ENCODE measurements at places on chromosomes 12 and 14. TPM values are rescaled to one million over a fixed set of nuclear protein-coding genes. Genes with fewer than 3 reads are reported as not detected.

- peak; percentile 98 for DNase-seq
Measured at GRCh38 chr12:54229624-54230212, 40.9 kb upstream of the SMUG1 start.

GRCh38 chr12:64099397-64099796 is 122.7 kb downstream of the KICS2 start:
- peak; percentile 12 for DNase-seq

DNA sequence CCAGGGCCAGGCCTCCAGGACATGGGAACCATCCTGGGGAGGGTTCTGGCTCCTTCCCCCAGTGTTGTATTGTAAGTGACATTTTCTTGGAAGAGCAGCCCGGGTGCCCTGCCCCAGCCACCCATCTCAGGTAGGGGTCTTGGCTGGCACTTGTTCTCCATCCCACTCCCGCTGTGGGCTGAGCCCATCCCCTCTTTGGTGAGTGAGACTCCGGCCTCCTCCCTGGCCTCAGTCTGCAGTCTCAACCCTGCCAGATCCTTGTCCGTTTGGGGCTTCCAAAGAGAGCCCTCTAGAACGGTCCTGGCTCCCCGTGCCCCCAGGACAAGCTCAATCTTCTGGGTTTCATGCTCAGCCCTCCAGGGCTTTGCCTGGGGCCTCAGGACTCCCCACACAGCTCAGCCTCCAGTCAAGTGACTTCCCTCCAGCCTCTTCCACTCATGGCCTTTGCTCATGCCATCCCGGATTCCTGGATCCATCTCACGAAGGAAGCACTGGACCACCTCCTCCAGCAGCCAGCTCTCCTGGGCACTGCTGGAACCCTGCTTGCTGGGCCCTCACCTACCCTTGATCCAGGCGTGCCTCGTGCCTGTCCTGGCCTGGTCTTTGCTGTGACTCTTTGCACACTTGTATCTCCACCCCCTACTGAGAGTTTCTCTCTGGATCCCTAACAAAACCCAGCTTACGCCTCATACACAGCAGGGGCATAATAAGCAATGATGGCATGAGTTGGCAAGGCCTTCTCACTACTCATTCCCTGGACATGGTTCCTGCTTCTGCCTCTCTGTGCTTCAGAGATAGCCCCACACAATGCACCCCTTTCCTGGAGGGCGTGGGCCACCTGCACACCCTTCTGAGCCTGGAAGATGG is 297.4 kb upstream of the RTL1 start:
- no peak for DNase-seq

GRCh38 chr12:104490186-104490585 is 33.4 kb downstream of the CHST11 start:
- peak; percentile 18 for DNase-seq

DNA sequence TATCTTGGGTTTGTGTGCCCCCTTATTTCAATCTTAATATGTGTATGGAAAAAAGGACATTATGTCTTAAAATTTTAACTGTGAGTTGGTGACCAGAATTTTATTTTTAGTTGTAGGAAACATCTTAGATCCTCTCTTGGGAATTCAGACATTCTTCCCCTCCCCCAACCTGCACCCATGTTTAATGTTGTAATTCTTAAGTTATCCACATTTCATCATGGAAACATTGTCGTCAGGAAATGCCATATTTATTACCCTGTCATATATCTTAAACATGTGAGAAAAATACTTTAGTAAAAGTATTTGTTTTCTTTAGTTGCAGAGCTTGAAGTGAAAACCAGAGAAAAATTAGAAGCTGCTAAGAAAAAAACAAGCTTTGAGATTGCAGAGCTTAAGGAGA is 30.3 kb downstream of the YEATS4 start:
- DNase-seq = no peak

GRCh38 chr12:125907351-125907750 is 842.1 kb downstream of the AACS start:
- no peak for DNase-seq

DNA sequence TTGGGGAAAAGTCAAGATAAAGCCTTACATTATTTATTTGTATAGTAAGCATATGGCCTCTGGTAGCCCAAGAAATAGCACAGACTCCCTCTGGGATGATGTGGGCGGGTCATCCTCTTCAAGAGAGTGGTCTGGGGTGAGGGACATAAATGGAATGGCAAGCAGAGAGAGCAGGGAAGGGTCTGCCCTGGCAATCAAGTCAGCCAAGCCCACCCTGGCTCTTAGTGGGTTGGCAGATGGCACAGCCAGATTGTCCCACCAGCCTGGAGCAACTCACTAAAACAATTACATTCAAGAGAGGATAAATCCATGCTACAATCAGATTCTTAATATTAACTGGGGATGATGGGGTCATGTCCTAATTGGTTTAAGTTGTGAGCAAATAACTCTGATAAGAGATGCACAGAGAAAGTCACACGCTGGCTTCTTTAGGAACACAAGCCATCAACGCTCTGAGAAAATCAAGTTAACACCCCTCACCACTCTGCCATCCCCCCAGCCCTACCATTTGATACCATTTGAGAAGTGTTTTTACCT is 2.8 kb upstream of the PELI2 start:
- no peak for DNase-seq

- DNase-seq = no peak
Measured at GRCh38 chr12:16492820-16493797, 112.9 kb downstream of the LMO3 start.

- peak; percentile 46 for DNase-seq
Measured at GRCh38 chr12:31959701-31960391, 631 bp downstream of the RESF1 start.

DNA sequence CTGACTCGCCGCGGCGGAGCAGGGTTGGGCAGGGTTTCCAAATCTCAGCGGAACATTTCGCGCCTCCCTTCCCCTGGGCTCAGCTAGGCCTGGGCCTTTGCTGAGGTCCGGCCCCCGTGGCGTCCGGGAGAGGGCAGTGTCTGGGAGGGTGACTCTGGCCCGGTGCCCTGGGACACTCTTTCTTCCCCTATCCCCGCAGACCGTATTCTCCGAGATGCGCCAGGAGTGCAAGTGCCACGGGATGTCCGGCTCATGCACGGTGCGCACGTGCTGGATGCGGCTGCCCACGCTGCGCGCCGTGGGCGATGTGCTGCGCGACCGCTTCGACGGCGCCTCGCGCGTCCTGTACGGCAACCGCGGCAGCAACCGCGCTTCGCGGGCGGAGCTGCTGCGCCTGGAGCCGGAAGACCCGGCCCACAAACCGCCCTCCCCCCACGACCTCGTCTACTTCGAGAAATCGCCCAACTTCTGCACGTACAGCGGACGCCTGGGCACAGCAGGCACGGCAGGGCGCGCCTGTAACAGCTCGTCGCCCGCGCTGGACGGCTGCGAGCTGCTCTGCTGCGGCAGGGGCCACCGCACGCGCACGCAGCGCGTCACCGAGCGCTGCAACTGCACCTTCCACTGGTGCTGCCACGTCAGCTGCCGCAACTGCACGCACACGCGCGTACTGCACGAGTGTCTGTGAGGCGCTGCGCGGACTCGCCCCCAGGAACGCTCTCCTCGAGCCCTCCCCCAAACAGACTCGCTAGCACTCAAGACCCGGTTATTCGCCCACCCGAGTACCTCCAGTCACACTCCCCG is 3.0 kb downstream of the WNT1 start:
- DNase-seq = no peak

DNA sequence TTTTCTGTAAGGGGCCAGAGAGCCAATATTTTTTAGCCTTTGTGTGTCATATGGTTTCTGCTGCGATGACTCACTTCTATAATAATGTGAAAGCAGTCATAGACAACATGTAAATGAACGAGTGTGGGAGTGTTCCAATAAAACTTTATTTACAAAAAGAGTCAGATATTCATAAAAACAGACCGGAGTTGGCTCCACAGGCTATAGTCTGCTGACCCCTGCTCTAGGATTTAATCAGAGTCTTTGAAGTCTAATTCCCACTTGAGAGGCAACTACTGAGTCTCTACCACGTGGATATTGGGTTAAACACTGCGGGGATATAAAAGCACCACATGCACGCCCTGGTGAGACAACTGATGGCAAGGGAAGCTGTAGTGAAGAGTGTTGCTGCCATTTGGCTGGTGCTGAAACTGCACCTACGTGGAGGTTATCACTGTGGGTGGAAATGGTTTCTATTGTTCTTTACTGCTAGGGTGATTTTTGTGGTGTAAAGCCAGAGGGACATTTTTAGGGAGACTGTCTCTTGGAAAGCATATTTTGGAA is 3.6 kb upstream of the NINJ2 start:
- peak; percentile 68 for DNase-seq

GRCh38 chr14:94366146-94366915 is 22.1 kb downstream of the SERPINA1 start:
- no peak for DNase-seq

DNA sequence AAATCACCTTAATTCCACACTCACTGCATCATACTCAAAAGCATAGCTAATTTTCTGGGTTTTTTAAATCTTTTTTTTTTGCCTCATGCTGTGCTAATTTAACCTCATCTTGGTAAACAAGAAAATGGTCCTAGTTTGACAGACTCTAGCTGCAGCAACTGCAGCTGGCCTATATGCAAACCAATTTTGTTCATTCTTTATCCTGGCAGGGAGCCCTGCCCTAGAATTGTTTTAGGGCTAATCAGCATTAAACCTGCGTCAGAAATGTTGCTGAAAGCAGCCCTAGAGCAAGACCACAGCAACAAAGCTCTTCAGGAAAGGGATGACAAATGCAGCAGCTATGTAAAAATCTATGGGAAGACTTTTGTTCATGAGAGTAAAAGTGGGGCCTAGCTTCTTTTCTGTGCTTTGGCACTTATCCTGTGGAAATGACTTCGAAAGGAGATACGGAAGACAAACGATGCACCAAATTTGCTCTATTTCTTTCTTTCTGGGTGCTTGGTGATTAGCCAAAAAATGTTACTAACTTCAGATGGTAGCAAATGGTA is 72.2 kb downstream of the DENND5B start:
- peak; percentile 98 for DNase-seq

GRCh38 chr14:104598039-104598909 is 6.3 kb downstream of the TMEM179 start:
- DNase-seq = no peak

- peak; percentile 43 for DNase-seq
Measured at GRCh38 chr12:30719060-30719459, 23.4 kb upstream of the IPO8 start.

DNA sequence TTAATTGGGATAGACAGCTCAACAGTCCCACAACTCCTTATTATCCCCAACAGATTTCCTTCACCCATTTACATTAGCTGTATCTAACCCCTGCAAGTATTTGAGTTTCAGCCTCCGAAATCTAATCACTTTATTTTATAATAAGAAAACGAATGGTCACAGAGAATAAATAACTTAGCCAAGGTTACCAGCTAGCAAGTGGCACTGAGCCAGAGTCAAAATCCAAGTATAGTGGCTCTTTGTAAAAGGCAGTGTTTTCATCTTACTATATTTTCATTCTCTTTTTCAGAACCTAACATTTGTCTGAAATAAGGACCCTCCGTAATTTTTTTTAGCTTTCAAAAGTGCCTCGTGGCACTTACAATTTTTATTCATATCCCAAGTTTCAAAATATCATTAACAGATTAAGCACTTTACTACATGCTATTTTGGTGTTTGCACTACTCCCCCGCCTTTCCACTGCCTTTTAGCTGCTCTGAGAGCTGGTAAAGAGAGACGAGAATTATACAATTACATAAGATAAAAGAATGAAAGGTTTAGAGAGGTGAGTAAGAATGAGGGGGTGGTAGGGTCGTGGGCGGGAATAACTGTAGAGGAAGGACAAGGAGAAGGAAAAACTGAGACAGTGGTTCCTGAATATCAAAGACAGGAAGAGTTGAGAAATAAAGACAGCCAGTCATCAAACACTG is 3.7 kb upstream of the USP15 start:
- DNase-seq = peak; percentile 78

DNA sequence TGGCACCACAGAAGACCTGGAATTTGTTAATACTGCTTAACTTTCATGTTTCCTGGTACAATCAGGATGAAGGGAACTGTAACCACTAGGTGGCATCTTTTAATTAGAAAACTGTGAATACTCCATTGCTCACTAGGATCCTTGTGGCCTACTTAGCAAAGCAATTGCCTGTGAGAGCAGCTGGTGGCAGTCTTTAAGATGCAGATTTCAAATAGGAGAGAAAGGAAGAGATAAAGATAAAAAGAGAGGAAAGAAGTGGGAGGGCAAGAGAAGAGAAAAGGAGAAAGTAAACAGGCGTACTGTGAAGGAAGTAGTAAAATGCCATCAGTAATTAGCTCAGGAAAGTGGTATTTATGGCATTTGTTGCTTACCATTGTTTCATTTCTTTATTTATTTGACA is 114.5 kb downstream of the RAD51B start:
- peak; percentile 78 for DNase-seq

DNA sequence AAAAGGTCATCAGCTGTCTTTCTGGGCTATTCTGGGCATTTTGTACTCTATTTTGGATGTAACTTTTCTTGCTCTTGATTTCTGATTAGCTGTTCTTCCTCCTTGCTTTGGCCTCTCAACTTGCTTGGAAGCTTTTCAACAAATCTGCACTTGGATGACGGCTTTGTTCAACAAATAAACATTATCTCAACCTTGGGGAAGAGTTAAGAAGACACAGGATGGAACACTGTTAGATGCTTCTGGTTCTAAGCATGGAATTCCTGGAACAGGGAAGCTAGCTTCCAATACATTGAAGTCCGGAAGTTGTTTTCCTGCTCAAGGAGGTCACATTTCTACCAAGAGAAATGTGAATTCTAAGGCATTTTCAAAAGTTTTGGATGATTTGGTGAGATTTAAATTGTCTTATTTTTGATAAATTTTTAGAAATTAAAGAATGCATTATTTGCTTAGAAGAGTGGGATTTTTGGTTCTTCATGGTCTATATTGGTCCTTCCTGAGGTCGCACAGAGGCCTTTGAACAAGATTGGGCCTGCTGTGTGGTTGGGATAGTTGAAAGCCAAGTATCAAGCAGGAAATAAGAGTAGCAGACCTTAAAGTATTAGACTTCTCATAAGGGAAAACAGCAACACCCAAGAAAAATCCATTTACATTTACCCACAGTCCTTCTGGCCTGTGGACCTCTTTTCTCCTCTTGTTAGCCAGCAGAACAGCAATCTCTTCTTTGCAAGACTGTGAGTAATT is 59.2 kb downstream of the PPFIBP1 start:
- peak; percentile 61 for DNase-seq

PTPRB gene
- total RNA-seq = 0.38 TPM

NPAS3 gene
- total RNA-seq = not detected

RHOJ gene
- total RNA-seq = not detected

C12orf42 gene
- total RNA-seq = not detected

ADGRD1 gene
- not detected for total RNA-seq

CSAD gene
- total RNA-seq = 11.1 TPM

SLCO1B1 gene
- not detected for total RNA-seq

PLEKHH1 gene
- total RNA-seq = 4.7 TPM

TOMM20L gene
- total RNA-seq = not detected

C12orf56 gene
- 2.0 TPM for total RNA-seq

KRT75 gene
- total RNA-seq = 7.3 TPM

PLD4 gene
- not detected for total RNA-seq

TAS2R30 gene
- 3.1 TPM for total RNA-seq

Measured in bronchial epithelial cell (primary cell).